ENCODE measurements at places on chromosomes 16 and 17.

GRCh38 chr17:34917381-34917780, 43.9 kb downstream of the CCT6B start:
- DNase-seq, result no peak

DNA sequence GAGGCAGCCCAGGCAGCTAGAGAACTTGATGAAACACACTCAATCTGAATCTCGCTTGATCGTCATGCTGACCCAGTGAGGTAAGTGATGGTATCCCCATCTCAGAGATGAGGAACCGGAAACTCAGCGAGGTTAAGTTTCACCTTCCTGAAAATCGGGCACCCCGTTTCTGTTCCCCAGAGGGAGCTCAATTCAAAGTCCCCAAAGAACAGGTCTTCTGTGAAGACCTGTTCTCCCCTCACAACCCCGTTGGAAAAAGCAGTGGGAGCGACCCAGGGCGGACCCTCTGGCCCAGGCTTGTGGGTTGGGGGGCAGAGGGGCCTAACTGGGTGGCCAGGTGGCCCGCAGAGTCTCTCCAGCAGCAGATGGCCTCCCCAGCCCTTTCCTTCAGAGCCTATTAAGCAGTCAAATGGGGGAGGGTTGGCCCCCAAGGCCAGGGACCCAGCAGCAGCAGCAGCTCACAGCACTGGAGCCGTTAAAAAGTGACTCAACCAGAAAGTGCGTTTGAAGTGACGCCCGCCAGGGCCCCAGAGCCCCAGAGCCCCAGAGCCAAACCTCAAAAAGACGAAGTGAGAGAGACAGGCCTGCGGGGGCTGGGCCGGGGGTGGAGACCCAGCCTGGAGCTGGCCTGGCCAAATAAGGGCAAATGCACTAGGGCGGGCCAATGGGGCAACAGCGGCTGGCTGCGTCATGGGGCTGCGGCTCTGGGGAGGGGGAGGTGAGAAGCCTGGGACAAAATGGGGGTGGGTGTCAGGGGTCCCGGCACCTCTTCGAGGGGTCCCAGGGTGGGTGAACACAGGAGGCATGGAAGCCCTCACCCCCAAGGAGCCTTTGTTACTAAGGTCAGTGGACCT, 9.2 kb upstream of the TSPOAP1 start:
- peak; percentile 94 for DNase-seq

- peak; percentile 76 for DNase-seq
These were observed 65.0 kb downstream of the MRM3 start for GRCh38 chr17:846901-847843.

DNA sequence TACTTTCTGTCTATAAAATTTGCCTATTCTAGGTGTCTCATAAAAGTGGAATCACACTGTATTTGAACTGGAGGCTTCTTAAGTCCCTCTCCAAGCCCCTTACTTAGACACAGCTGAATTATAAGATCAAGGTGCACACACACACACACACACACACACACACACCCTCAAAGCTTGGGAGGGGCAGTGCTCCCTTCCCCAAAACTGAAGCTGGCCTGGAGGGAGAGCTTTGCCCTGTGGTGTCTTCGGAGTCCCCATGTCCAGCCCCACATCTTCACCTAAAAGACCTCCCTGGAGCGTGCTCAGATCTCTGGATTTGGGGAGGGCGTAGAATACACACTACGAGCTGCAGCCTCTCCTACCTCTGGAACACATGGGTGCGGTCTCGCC, 828 bp downstream of the EMP2 start:
- no peak for DNase-seq

DNA sequence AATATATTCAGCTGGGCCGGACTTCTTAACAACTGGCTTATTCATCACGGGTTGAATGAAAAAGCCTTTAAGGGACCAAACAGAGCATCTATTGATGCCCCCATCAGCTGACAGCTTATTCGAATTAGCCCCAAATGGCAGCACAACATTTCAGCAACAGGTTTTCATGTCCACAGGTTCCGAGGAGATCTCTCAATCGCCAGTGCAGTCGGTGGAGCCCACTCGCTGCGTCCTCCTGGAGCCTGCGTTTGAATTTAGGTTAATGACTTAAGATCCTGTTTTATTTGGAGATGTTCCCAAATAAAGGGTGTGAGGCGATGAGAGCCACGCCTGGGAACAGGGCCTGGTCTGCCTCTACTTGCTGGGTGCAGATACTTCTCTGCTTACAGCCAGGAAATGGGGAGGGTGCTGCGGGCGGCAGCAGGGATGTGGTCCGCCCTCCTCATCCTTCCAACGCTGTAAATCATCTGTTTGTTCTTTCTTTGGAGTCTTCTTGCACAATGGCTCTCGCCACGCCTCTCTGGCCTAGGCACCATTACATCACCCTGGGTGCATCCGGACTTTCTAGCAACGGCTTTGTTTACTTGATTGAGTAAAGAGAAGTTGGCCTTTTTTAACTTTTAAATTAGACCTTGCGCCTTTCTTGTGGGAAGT, 22.6 kb downstream of the NDE1 start:
- DNase-seq, result peak; percentile 99

GRCh38 chr16:1993731-1994131, 4.0 kb downstream of the SYNGR3 start:
- peak; percentile 44 for DNase-seq

- peak; percentile 31 for DNase-seq
These were observed 24.4 kb downstream of the PRMT7 start for GRCh38 chr16:68335175-68335574.

GRCh38 chr17:48181653-48182052, 74.1 kb downstream of the SNX11 start:
- peak; percentile 26 for DNase-seq

DNA sequence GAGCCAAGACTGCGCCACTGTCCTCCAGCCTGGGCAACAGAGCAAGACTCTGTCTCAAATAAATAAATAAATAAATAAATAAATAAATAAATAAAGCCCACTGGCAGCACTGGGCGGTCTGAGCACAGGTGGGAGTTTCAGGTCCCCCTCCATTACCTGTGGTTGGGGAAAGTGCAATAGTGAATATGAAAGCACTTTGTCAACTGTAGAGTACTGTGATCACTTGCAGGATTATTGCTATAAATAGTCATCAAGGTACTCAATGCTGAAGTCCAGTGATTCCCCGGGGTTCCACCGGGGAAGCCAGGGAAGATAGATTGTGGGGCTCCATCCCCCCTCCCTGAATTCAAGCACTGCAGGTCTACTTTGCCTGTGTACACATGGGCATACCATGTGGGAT, 42.7 kb upstream of the CPNE2 start:
- DNase-seq, result no peak

GRCh38 chr16:69179328-69180010, 7.5 kb upstream of the SNTB2 start:
- peak; percentile 95 for DNase-seq

DNA sequence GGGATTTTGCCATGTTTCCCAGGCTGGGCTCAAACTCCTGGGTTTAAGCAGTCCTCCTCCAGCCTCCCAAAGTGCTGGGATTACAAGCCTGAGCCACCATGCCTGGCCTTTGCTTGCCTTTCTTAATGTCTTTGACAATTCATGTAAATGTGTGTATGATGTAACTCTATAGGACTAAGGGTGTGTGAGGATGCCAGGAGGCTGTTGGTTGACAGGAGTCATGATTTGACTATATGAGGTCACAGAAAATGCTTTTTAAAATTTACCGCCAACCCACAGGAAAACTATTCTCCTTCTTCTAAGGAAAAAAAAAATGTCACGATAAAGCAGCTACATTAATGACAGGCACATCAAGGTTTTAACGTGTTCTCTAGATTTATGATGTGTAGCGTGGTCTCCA, 118.8 kb downstream of the WWOX start:
- DNase-seq, result no peak

GRCh38 chr17:80888276-80889160, 103.1 kb upstream of the CHMP6 start:
- DNase-seq, result no peak

DNA sequence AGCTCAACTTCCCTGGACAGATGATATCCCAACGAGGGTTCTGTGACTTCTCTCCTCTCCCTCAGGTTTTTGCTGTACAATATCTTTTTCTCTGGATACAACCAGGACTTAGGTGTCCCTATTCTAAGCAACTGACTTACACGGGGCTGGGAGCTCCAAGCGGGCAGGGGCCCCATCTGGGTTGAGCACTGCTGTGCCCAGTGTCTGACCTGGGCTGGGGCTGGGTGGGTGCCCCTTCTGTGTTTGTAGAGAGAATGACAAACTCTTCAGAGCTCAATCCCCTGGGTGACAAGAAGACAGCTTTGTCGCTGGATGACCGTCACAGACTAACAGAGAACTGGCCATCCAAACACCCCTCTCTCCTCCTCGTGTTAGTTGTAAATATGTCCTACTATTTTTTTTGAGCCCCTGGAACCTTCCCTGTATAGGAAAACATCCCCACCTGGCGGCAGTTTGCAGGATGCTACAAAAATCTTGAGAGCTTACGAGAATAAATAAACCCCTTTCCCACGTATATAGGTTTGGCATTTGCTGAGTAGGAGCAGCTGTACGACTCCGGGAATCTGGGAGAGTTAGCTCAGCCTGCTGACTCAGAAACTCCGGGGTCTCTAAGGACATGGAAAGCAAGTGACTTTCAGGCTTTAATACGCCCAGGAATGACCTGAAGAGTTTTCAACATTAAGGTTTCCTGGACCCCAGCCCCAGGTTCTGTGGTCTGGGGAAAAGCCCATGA, 23.7 kb upstream of the RCVRN start:
- peak; percentile 76 for DNase-seq

DNA sequence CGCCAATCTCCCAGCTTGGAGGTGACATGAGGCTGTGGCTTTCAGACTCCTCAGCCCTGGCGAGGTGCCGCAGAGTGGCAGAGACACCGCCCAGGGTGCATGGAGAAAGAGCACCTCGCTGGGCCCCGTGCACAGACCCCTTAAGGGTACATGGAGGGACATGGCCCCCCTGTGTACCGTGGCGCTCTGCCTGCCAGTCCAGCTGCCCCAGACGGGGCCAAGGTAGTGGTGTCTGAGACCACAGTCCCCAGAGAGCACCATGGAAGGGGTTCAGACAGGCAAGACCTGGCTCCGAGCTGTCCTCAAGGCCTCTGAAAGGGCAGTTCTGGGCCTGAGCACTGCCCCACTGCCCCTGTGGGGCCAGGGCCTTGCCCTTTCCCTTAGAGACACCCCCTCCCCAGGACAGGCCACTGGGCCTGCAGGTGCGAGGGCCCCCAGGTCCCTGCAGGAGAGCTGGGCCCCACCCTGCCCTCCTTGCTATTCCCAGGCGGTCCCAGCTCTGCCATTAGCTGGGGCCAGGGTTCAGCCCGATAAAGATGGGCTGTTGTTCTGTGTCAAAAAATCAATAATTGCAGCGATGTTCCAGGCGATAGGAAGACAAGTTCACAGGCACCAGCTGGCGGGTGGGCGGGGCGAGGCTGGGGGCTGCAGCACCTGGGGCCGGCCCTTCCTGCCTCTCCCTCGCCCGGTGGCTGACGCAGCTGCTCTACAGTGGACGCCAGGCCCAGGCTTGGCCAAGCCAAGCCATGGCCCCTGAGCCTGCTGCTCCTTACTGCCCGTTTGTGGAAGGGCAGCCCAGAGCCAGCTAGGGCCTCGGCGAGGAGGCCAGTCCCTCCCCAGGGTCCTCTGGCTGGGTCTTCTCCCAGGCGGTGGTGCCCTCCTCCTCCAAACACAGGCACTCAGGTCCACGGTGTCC, 51.7 kb downstream of the ZFPM1 start:
- no peak for DNase-seq

DNA sequence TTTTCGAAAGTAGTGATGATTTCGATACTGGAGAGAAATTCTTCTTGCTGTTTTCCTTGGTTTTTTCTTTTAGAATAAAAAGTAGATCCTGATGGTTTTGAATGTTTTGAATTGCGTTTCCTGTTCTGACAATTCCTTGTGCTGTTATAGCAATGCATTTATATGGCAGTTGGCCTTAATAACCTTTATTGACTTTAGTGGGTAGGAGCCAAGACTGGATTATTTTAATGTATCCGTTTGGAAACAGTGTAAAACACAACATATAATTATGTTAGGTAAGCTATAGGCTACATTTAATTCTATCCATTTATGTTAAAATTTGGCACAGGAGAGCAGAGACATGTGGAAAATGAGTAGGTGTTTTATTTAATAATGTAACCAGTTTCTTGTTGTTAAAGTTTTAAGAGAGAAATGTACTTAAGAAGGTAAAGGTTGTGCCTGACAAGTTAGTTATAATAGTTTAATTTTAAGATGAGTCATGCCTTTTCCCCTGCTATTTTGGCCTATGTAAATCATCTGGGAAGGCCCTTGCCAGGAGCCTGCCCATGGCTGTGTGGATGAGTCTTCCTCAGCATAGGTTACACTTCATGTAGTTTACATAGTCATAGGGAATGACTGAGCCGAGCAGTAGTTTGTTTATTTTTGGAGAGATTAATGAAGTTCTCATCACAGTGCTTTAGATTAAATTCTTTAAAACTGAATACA, 189.9 kb downstream of the FTO start:
- peak; percentile 63 for DNase-seq

DNA sequence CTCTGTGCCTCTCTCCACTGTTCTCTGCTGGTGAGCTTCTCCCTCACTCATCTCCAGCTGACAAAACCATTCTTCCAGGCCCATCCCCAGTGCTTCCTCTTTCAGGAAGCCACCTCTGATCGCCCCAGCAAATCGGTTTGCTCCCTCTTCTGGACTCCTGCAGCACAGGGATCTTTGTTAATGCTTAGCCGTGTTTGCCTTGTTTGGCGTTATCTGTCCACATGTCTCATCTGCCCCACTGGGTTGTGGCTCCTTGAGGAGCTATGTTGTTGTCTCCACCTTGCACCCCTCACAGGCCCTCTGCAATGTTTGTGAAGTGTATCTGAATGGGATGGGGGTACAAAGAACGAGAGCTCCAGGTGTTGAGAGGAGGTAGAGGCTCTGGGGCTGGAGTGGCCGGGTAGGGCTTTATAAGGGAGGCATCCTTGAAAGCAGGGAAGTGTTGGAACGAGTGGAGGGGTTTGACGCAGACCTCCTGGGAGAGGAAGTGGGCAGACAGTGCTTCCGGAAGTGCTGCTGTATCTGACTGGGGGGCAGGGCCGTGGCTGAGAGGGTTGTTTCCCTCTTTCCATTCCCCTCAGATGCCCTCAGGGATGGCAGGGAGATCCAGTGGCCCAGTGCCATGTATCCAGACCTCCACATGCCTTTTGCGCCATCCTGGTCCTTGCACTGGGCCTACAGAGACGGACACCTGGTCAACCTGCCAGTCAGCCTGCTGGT, 27.8 kb downstream of the CASKIN2 start:
- DNase-seq, result no peak

- no peak for DNase-seq
These were observed 3.0 kb downstream of the IL27 start for GRCh38 chr16:28503470-28504259.

- DNase-seq, result peak; percentile 43
These were observed 334.3 kb upstream of the TBX2 start for GRCh38 chr17:61065263-61065773.

GRCh38 chr16:19781226-19781625, 63.2 kb downstream of the IQCK start:
- no peak for DNase-seq

DNA sequence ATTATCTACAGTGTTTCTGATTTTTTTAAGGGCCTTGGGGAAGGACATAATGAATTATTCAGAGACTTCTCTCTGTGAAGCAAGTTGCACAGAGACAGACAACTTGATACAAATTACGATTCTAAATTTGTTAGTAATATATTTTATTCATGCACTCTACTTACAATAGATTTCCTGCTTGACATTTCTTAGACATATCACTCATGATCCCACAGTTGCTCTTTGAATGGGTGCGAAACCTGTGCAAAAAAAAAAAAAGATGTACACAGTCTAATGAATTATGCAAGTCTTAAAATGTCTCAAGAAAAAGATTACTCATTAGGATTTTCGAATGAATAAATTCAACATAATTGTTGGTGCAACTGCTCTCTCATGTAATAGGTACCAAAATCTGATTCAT, 254.8 kb downstream of the PRKCA start:
- DNase-seq, result no peak

Measured in AG10803 (cell line).